ENCODE measurements at places on chromosomes 6 and 20. TPM values are rescaled to one million over a fixed set of nuclear protein-coding genes. Genes with fewer than 3 reads are reported as not detected.

The GFOD1 gene
- 4.2 TPM for total RNA-seq

The RIPPLY2 gene
- not detected for total RNA-seq

The WFDC10B gene
- total RNA-seq: not detected

The RSPH3 gene
- 6.0 TPM for total RNA-seq

DNA sequence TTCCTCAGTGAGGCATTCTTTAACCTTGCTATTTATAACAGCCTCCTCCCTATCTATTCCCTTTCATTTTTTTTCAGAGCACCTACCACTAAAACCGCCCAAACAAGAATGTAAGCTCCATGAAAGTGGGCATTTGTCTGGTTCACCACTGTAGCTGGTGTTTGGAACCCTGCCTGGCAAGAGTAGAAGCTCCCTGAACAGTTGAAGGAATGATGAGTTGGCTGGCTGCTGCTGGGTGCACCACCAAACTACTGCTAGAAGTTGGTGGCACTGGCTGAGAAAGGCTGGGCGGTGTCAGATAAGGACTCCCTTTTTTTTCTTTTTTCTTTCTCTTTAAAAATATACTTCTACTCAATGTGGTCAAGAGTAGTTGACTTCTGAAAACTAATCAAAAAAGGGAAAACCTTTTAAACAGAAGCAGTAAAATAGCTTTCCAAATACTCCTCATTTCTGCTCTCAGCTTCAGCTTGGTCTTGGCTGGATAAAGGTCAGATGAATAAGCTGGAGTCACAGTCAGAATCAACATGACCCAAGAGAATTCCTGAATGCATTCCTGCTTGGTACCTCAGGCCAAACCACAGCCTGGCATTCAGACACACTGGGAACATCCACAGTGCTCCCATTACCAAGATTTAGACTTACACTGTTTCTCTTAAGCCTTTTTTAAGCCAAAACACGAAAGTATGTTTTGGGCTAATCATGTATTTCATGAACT is 38.0 kb downstream of the RTN4IP1 start:
- peak; percentile 55 for DNase-seq

The MCCD1 gene
- not detected for total RNA-seq

The HLA-DQA2 gene
- not detected for total RNA-seq

DNA sequence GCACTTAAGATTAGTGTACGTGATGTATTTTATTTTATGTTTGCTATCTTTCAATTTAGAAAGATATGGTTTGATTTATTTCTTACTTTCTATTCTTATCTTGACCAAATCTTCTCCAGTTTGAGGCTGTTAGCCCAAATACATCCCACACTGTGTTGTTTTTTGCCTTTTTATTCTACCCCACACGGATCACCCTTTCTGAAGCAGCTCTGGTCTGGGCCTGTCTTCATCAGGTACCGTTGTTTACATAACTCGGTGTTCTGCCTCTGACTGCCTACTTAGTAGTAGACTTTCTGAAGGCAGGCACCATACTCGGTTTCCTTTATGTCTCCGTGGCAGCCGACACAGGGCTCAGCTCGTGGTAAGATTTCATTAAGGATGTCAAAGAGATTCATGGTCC is 95.0 kb downstream of the PHACTR1 start:
- DNase-seq: no peak

DNA sequence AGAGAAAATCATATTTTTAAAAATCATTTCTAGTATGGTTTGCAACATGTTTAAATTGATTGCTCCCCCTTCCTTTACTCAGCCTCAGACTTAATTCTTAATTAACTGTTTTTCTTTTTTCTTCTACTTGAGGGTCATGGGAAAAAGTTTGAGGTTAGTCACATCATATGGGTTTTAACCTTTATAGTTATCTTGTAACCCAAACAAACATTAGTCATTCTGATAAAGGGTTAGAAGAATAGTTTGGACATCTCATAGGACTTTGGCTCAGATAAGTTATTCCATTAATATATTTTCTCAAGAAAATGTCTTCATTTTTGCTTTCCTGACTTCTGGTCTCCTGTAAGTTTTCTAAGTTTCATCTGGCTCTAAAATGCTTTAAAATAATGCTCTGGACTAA is 34.5 kb upstream of the TSPYL1 start:
- peak; percentile 47 for DNase-seq

GRCh38 chr6:43454290-43454695 is 1.1 kb downstream of the DLK2 start:
- no peak for DNase-seq

GRCh38 chr6:160979061-160979708 is 12.4 kb upstream of the MAP3K4 start:
- peak; percentile 91 for DNase-seq

The CD24 gene
- 1.3 TPM for total RNA-seq

The TINAG gene
- not detected for total RNA-seq

DNA sequence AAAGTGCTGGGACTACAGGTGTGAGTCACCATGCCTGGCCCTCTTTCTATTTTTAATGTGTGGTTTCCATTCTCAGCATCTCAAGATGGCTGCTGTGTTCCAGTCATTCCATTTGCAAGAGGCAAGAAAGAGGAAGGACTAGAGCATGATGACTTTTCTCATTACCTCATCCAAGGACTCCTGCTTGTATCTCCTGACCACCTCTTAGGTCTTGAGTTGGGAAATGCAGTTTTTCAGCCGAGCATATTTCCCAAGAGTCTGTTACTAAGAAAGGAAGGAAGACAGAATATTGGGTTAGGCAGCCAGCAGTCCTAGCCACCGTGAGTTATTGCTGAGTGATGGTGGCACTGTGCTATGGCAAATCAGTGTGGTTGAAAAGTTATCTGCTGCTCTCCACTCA is 108.4 kb upstream of the INSM1 start:
- DNase-seq: no peak

The ZNF334 gene
- total RNA-seq: 1.9 TPM

DNA sequence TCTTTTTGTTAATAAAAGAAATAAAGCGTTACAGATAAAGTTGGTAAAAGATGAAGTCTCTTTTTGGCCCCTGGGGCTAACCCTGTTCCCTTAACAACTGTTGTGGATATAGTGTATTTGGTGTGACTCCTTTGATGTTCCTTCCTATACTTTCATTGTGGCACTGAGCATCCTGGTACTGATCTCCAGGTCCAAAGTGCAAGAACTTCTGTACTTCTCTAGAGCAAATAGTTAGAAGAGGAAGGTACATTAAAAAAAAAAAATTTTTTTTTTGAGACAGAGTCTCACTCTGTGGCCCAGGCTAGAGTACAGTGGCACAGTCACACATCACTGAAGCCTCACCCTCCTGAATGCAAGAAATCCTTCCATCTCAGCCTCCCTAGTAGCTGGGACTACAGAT is 6.2 kb downstream of the POFUT1 start:
- no peak for DNase-seq

DNA sequence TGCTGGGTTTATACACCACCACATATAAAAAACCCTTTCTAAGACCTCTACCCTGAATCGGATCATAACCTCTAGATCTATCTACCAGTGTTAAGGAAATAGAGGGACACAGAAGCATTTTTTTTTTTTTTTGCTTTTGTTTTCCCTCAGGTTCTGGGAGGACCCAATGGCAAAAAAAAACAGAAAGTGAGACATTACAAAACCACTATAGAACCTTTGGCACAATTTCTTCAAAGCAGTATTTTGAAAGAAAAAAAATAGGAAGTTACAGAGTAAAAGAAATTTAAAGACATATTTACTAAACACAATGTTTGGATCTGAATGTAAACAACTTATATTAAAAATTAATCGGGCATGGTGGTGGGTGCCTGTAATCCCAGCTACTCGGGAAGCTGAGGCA is 1258.7 kb upstream of the GJE1 start:
- DNase-seq: no peak

The OPRM1 gene
- total RNA-seq: not detected

- no peak for DNase-seq
Measured at GRCh38 chr20:38547288-38548085, 33.5 kb upstream of the ADIG start.

- DNase-seq: no peak
Measured at GRCh38 chr20:63917811-63918210, 22.9 kb downstream of the DNAJC5 start.

The CAGE1 gene
- total RNA-seq: under 0.01 TPM

The LINC00237 gene
- total RNA-seq: not detected

DNA sequence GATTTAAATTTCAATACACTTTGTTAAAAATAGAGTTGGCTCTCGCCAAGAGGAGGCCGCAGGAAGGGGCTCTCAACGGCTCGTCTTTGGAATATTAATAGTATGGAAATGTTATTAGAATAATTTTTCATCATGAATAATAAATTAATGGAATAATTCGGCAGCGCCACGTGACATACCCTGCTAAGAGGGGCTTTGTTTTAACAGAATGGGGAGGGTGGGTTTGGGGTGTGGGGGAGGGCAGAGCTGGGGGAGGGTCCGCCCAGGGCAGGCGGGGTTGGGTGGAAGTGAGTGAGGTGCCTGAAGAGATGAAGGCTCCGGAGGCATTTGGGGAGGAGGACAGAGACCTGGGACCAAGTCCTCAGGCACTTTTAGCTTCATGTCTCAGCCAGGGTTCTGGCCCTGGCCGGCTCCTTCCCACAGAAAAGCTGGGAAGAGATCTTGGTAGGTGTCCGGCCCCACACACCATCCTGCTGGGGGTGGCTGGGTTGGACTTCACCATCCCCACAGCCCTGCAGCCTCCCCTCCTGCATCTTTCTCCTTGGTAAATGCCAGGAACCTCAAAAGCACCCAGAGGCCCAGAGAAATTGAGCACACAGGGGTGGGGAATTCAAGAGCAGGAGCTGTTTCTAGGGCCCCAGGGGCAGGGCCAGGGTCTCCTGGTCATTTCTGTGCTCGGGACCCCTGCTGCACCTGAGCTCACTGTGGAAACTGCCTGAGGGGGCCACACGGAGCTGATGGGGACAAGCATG is 93.6 kb upstream of the BHLHE23 start:
- no peak for DNase-seq

GRCh38 chr20:35883336-35883777 is 70.9 kb downstream of the SCAND1 start:
- DNase-seq: no peak

GRCh38 chr6:11685481-11686093 is 93.0 kb downstream of the ADTRP start:
- no peak for DNase-seq

- DNase-seq: no peak
Measured at GRCh38 chr6:90289902-90290301, 6.7 kb downstream of the BACH2 start.

DNA sequence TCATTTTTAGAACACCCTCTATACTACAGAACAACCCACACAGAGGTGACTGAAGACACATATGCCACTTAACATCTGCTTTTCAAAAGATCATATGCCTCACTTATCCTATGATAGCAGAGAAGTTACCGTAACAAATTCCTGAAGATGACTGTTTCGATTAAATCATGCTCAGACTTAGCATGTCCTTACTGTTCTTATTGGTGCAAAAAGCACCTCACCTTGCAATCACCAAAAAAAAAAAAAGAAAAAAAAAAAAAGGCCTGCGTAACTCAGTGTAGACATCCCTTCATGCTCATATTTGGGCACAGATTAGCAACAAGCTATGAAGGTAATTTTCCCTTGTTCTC is 17.7 kb upstream of the DST start:
- DNase-seq: no peak

DNA sequence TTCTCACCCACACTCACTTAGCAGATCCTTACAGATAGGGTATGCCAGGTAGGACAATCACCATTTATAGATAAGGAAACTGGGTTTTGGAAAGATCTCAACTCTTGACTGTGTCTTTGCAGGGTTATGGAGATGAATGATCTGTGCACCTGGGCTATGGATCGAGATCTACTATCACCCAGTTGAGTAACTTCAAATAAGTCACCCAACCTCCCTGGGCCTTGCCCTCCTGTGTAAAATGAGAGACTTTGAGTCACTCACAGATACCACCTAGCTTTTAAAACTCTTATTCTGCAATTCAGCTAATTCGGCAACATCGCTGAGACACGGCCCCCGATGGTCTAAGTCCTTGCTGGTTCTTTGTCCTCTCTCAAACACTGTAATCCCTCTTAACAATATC is 53.5 kb downstream of the HIVEP2 start:
- no peak for DNase-seq

The BPIFA1 gene
- total RNA-seq: not detected

GRCh38 chr6:27924179-27924578 is 12.0 kb upstream of the OR2B2 start:
- no peak for DNase-seq

DNA sequence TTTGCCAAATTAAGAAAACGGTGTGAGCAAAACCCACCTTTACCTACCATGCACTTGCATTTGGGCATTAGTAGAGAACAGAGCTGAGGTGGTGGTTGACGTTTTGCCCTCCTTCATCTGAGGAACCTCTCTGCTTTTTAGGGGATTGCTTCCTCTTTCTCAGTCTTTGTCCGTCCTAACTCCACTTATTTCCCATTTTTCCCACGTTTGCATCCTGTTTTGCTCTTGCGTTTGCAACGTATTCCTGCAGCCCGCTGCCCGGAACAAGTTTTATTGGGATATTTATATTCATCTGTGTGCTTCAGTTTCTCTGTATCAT is 374 bp upstream of the SERINC1 start:
- DNase-seq: no peak

The BTBD3 gene
- total RNA-seq: 74.3 TPM

DNA sequence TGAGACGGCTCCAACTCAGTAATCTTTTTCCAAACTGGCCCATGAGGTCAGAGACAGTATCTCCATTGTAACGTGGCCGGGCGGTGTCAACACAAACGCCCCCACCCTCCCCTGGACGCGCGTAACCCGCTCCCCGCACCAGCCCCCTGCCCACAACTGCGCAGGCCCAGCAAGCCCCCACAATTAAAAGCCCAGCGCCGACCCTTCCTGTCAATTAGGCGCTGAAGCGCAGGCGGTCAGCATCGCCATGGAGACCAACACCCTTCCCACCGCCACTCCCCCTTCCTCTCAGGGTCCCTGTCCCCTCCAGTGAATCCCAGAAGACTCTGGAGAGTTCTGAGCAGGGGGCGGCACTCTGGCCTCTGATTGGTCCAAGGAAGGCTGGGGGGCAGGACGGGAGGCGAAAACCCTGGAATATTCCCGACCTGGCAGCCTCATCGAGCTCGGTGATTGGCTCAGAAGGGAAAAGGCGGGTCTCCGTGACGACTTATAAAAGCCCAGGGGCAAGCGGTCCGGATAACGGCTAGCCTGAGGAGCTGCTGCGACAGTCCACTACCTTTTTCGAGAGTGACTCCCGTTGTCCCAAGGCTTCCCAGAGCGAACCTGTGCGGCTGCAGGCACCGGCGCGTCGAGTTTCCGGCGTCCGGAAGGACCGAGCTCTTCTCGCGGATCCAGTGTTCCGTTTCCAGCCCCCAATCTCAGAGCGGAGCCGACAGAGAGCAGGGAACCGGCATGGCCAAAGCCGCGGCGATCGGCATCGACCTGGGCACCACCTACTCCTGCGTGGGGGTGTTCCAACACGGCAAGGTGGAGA is at the start of the genes HSPA1A and HSPA1L:
Gene HSPA1A (plus strand): TSS at position 519 of the 814 bp plus-strand sequence. CDS start 214 bp downstream, at position 733.
Gene HSPA1L (minus strand): TSS at position 259 of the 814 bp plus-strand sequence. CDS start 3,311 bp downstream, outside the sequence.
- peak; percentile 97 for DNase-seq

GRCh38 chr6:167553736-167554119 is 228.8 kb downstream of the TTLL2 start:
- no peak for DNase-seq

The FHL5 gene
- total RNA-seq: not detected

GRCh38 chr6:36296240-36296639 is 26.4 kb downstream of the PNPLA1 start:
- no peak for DNase-seq

The DEFB110 gene
- not detected for total RNA-seq

Data from fibroblast of villous mesenchyme (primary cell).